Heart left ventricle (tissue), 16 donors: ENCODE measurements at places on chromosomes 1 and 21. TPM values are rescaled to one million over a fixed set of nuclear protein-coding genes. Genes with fewer than 3 reads are reported as not detected.

HORMAD1 gene
- not detected for total RNA-seq

PPP1R12B gene
- 670 TPM for total RNA-seq

GNG4 gene
- total RNA-seq: not detected

BATF3 gene
- 0.50 TPM for total RNA-seq

TDRD5 gene
- 0.34 TPM for total RNA-seq

SH2D1B gene
- total RNA-seq: not detected

UBL4B gene
- not detected for total RNA-seq

SH2D2A gene
- 1.9 TPM for total RNA-seq

PLEKHA6 gene
- total RNA-seq: 24.3 TPM

RCC1 gene
- total RNA-seq: 6.9 TPM

DNA sequence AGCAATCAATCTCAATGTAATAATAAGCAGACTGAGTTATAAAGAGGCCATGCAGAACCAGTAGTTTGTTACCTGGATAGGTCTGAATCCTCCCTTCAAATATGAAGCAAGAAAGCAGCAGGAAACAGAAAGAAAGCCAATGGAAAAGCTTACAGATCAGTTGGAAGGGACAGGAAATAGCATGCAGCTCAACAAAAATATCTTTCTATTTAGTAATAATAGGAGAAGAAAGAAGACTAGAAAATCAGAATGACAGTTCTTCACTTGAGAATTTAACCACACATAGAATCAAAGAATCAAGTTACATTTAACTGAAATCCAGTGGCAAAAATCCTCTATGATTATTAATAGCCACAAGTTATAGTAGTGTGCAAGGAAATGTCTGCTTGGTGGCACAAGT lies 194.4 kb downstream of the EIF4G3 start:
- no peaks in the 10 kb centered on the region for H3K36me3 ChIP-seq
- H3K4me1 ChIP-seq: no peaks in the 10 kb centered on the region
- no peaks in the 10 kb centered on the region for H3K27me3 ChIP-seq

GRCh38 chr1:25107643-25108010 lies 124.7 kb downstream of the SYF2 start:
- H3K36me3 ChIP-seq: no peaks in the 10 kb centered on the region
- H3K4me1 ChIP-seq: no peaks in the 10 kb centered on the region
- no peaks in the 10 kb centered on the region for H3K27me3 ChIP-seq

DNA sequence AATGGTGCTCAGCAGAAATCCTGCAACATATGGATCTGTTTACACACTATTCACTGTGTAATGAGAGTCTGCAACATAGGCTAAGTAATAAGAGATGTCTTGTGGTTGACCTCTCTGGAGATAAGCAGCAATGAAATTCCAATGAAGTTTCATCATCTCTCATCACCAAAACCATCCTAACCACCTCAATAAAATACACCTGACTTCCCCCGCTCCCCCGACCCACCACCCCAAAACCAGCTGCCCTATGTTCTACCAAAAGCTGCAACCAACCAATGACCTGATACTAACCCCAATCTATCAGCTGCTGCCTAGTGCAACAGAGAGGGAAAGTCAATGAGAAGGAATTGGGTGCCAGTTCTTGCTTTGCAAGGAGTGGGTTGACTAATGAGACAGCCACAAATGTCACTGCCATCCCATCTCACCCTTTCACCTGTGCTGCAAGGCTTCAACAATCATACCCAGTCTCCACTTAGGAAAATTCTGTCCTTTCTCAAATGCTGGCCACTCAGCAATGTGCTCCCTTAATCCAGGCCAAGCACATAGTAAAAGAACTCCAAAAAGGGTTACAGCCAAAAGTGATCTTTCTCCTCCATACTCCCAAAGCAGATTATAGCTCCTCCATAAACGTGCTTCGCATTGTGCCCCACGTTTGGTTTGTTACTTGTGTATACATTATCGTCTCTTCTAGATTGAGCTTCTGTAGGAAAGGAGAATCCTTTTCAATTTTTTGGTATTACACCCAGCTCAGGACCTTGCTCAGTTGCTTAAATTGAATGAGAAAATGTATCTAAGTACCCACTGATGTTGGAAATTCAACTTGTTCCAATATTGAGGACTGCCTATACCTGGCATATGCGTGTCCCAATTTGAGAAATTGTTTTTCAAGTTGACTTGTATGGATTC lies 29.0 kb downstream of the MRPL39 start:
- H3K27ac ChIP-seq: no peak overlapping the region
- H3K36me3 ChIP-seq: peaks cover 21% of the 10 kb centered on the region
- DNase-seq: no peak
- no peak overlapping the region for H3K4me3 ChIP-seq

DNA sequence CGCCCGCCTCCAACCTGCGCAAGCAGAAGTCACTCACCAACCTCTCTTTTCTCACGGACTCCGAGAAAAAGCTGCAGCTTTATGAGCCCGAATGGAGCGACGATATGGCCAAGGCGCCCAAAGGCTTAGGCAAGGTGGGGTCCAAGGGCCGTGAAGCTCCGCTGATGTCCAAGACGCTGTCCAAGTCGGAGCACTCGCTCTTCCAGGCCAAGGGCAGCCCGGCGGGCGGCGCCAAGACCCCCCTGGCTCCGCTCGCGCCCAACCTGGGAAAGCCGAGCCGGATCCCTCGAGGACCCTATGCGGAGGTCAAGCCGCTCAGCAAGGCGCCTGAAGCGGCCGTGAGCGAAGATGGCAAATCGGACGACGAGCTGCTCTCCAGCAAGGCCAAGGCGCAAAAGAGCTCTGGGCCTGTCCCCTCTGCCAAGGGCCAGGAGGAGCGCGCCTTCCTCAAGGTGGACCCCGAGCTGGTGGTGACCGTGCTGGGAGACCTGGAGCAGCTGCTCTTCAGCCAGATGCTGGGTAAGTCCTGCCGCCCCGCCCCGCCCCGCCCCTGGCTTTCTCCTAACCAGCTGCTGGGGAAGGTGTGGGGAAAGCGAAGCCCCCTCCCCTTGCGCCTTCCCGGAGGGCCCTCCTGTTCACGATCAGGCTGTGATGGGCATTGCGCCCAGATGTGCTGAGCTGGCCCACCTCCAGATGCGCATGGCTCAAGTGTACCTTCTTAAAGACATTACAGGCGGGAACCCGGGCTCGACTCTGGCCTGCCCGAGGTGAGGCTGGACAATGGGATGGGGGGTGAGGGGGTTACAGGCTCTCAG lies 110.2 kb downstream of the NAV1 start:
- H3K4me1 ChIP-seq: peaks cover 55% of the 10 kb centered on the region
- H3K27ac ChIP-seq: no peak overlapping the region
- peak overlapping the region; percentile 93 for H3K4me3 ChIP-seq

DNA sequence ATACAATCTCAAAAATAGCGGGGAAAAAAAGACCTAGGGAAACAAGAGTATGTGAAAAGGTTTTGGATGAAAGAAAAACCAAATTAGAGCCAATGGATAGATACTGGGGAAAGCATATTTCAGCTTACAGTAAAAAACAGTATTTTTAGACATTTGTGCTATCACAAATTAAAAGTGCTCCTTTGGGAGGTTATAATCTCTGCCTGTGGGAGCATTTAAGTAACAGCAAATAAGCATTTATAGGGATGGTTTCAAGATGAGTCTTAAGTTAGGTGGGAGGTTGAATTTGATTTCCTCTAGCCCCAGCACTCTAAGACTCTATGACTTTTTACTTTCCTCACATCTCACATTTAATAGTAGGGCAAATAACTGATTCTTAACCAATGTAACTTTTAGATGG lies 79.6 kb upstream of the SLFNL1 start:
- no peak for DNase-seq
- H3K4me1 ChIP-seq: peaks cover 45% of the 10 kb centered on the region
- no peak overlapping the region for H3K4me3 ChIP-seq
- H3K36me3 ChIP-seq: no peaks in the 10 kb centered on the region
- H3K27ac ChIP-seq: peak overlapping the region; percentile 58
- H3K27me3 ChIP-seq: no peaks in the 10 kb centered on the region

DNA sequence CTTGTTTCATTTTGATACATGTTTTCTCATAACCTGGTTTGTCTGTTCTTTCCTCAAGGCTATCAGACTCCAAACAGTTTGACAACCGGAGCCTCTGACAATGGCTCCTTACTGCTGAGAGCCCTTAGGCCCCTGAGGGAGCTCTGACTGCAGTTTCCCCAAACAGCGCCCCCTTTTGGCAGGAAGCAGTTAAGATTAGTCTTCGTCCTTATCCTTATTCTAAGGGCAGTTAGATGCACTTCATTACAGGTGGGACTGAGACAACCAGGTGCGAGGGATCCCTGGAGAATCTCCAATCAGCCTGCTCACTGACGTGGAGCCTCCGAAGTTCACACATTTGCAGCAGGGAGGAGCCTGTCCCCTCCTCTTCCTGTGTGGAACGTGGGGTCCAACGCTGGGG lies 393.1 kb downstream of the BRINP3 start:
- no peak for DNase-seq
- H3K36me3 ChIP-seq: no peaks in the 10 kb centered on the region
- no peaks in the 10 kb centered on the region for H3K4me1 ChIP-seq
- H3K27ac ChIP-seq: no peak overlapping the region

DNA sequence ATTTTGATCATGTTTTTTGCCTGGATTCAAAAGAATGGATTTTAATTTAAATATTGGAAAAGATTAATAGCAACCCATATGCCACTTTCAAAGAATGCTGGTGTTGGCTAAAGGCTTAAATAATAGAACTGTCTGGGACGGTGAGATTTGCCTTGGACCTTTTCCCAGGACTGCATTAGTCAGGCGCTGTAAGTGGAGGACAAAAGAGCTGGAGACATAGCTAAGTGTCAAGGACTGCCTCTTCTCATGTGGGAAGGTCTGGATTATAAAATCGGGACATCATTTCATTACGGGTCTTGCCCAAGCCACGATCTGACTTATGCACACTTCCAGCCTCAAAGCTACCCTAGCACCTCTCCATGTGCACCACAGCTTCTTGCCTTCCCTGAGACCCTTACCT lies 458.5 kb upstream of the DEPDC1 start:
- H3K27ac ChIP-seq: no peak overlapping the region
- no peak for DNase-seq
- H3K27me3 ChIP-seq: no peaks in the 10 kb centered on the region

DNA sequence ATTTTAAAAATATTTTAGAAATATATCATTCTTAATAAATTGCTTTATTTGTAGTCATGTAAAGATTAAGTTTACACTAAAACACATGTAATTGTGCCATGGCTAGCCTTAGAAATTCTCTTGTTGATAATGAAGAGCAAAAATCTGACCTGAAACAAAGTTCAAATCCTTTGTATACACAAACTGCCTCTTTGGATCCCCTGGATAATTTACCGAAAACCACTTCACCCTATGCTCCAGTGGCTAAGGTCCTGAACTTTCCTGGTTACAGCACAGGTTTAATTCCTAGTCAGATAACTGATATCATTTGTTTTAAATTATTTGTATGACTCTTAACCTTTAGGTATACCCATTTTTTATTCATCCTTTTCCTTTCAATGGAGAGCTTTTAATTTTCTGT lies 1093.2 kb upstream of the ADGRL4 start:
- no peak for DNase-seq
- H3K27ac ChIP-seq: no peak overlapping the region
- H3K27me3 ChIP-seq: no peaks in the 10 kb centered on the region
- H3K4me3 ChIP-seq: no peak overlapping the region

DNA sequence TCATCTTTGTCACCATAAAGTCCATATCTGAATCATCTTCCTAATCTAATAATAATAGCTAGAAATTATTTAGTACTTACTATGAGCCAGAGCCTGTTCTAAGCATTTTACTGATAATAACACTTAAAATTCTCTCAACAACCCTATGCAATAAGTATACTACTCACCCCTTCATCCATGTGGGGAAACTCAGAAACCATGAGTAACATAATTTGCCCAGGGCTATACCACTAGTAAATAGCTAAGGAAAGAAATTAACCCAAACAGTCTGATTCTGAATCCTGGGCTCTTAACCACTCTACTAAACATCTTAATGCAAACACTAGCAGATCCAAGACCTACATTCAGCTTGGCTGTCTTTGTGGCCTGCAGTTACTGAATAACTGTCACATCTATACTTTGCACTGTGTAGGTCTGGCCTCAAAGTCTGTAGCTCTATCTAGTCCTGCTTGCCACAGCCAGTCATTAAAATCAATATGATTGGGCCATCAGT lies 394.8 kb upstream of the ESRRG start:
- no peaks in the 10 kb centered on the region for H3K27me3 ChIP-seq
- no peak overlapping the region for H3K4me3 ChIP-seq
- no peaks in the 10 kb centered on the region for H3K36me3 ChIP-seq

- peaks cover 4% of the 10 kb centered on the region for H3K27me3 ChIP-seq
- H3K4me1 ChIP-seq: no peaks in the 10 kb centered on the region
- no peak overlapping the region for H3K4me3 ChIP-seq
- H3K36me3 ChIP-seq: no peaks in the 10 kb centered on the region
- peak overlapping the region; percentile 13 for H3K27ac ChIP-seq
Observed at GRCh38 chr1:24584171-24584647, 28.3 kb downstream of the NCMAP start.

GRCh38 chr1:119531606-119532323 lies 24.8 kb downstream of the HSD3B1 start:
- DNase-seq: no peak
- H3K4me1 ChIP-seq: no peaks in the 10 kb centered on the region
- H3K36me3 ChIP-seq: no peaks in the 10 kb centered on the region
- no peak overlapping the region for H3K4me3 ChIP-seq

GRCh38 chr1:40939320-40940059 lies 40.0 kb upstream of the CTPS1 start:
- H3K27ac ChIP-seq: peak overlapping the region; percentile 47
- peaks cover 6% of the 10 kb centered on the region for H3K4me1 ChIP-seq
- DNase-seq: no peak

DNA sequence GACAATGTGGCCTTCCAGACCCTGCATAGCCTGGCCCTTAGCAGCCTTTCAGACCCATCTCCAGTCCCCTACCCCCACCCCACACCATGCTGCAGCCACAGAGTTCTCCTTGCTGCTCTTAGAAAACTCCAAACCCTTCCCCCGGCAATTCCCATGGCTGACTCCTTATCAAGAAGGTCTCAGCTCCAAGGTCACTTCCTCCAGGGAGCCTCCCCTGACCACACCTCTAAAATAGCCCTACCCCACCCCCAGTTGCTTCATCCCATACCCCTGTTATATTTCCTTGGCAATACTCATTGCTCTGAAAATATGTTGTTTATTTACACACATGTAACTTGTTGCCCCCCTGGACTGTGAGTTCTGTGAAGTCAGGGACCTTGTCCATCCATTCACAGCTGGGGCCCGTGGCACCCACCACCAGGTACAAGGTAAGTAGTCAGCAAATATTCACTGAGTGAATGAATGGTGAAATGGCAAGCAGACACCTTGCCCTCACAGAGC lies 4.3 kb upstream of the ADGRB2 start:
- peaks cover 34% of the 10 kb centered on the region for H3K4me1 ChIP-seq
- H3K4me3 ChIP-seq: no peak overlapping the region
- H3K27ac ChIP-seq: no peak overlapping the region
- H3K36me3 ChIP-seq: no peaks in the 10 kb centered on the region
- peaks cover 13% of the 10 kb centered on the region for H3K27me3 ChIP-seq
- DNase-seq: no peak

- DNase-seq: peak; percentile 55
- no peak overlapping the region for H3K4me3 ChIP-seq
- no peak overlapping the region for H3K27ac ChIP-seq
- no peaks in the 10 kb centered on the region for H3K27me3 ChIP-seq
Observed at GRCh38 chr21:46082963-46083790, 14.7 kb upstream of the COL6A2 start.

- H3K27ac ChIP-seq: no peak overlapping the region
- no peak for DNase-seq
- peaks cover 4% of the 10 kb centered on the region for H3K4me1 ChIP-seq
Observed at GRCh38 chr1:93800856-93801255, 78.2 kb downstream of the DNTTIP2 start.
